ENCODE measurements at places on chromosomes 11 and 22. TPM values are rescaled to one million over a fixed set of nuclear protein-coding genes. Genes with fewer than 3 reads are reported as not detected.

TCF20 gene
- total RNA-seq, result 19.9 TPM

CCDC89 gene
- total RNA-seq, result 0.10 TPM

SNX32 gene
- not detected for total RNA-seq

PRODH gene
- not detected for total RNA-seq

SFI1 gene
- 13.4 TPM for total RNA-seq

CST6 gene
- total RNA-seq, result 0.25 TPM

SCUBE1 gene
- 0.30 TPM for total RNA-seq

MYO7A gene
- 0.69 TPM for total RNA-seq

TYR gene
- total RNA-seq, result not detected

SESN3 gene
- 5.3 TPM for total RNA-seq

SOX10 gene
- total RNA-seq, result not detected

POU2F3 gene
- total RNA-seq, result 0.10 TPM

DEPDC7 gene
- total RNA-seq, result 0.39 TPM

MFRP gene
- 0.07 TPM for total RNA-seq

ACRV1 gene
- total RNA-seq, result not detected
